ENCODE measurements at places on chromosomes 6 and 20.

DNA sequence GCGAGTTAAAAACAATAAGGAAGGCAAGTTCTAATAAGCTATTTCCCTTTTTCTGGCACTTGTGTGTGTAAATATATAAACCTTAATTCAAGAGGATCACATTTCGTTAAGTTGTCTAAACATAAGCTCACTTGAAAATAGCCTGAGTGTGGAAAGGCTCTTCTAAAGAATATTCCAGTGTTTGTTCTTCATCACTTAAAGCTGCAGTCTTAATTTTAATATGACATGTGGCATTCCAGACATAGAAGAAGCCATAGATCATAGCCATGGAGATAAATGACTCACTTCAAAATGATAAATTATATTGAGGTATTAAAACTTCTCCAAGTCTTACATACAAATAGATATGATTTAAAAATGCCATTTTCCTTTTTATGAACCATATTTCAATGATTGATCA is 42.1 kb downstream of the IYD start:
- DNase-seq = no peak

- no peak for DNase-seq
Measured at GRCh38 chr20:38931984-38932383, 5.8 kb downstream of the FAM83D start.

DNA sequence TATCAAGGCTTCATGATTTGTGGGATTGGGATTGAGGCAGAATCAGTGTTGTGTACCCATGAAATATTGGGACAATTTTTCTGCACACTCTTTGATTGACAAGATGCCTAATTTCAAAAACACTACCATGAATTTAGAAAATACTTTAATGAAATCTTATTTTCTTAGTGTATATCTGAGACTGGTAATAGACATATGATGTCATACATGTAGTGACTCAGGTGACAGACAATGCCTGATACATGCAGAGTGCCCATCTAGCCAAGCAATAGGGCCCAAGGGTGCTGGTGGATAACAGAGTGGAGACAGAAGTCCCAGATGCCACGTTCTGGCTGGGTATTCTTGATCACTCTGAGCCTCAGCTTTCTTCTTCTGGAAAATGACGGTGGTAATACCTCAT is 279.6 kb upstream of the ARID1B start:
- no peak for DNase-seq

- DNase-seq = no peak
Measured at GRCh38 chr6:134092449-134092848, 40.0 kb upstream of the SLC2A12 start.

DNA sequence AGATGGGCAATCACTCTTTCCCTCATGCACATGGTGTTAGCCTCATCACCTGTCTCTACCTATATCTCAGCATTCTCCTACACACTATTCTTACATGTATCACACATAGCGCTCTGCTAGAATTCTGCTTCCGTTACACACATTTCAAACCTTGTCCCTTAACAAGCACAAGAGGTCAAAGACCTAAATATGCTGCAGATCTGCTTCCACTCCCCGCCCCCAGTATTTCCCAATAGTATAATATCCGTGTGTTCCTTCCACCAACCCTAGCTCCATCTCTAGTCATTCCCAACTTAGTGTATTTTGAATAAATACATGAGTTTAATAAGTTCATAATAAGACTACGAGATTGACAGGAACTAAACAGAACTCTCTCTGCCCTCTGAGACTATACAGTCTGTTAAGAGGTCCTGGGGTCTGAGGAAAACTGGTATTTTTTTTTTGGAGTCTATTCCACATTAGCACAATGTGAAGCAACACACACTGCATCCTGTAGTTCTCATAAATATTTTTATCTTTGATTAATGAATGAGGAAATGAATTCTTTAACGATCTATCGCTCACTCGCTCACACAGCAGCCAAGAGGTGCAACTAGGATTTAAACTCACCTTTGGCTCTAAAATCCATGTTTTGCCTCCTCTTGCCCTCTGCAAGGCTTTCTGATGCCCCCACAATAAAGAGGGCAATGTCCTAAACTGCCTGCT is 491.6 kb downstream of the QKI start:
- DNase-seq = no peak

GRCh38 chr6:53494076-53494475 is 50.8 kb downstream of the GCLC start:
- DNase-seq = no peak

- DNase-seq = peak; percentile 75
Measured at GRCh38 chr6:74091136-74091793, 395.3 kb downstream of the CD109 start.

GRCh38 chr6:46174904-46175303 is 4.1 kb upstream of the ENPP5 start:
- DNase-seq = no peak

- DNase-seq = no peak
Measured at GRCh38 chr6:91020744-91021143, 433.9 kb upstream of the MAP3K7 start.

DNA sequence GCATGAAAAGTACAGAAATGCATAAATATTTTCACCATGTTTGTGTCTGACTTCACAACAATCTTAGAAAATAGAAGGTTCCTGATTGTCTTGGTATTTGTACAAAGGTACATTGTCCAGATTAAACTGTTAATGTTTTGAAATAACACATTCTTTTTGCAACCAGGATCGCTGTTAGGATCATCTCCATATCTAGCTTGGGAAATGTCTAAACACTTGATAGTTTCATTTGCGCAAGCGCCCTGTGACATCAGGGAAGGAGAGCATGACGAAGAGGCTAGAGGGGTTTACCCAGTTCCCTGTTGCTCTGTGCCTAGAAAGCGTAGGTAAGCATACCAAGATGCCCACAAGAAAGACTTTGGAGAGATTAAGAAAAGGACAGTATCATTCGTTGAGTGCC is 19.4 kb downstream of the ALDH8A1 start:
- DNase-seq = no peak

GRCh38 chr6:26053992-26054780 is 33.0 kb upstream of the HFE start:
- DNase-seq = no peak

- no peak for DNase-seq
Measured at GRCh38 chr6:158769234-158769770, 49.9 kb downstream of the EZR start.

- no peak for DNase-seq
Measured at GRCh38 chr6:82397962-82398692, 34.5 kb downstream of the TPBG start.

- DNase-seq = peak; percentile 91
Measured at GRCh38 chr20:45919542-45920399, 7.8 kb upstream of the PLTP start.

GRCh38 chr20:13259921-13260320 is 38.8 kb downstream of the ISM1 start:
- DNase-seq = no peak

- peak; percentile 78 for DNase-seq
Measured at GRCh38 chr6:152271776-152272464, 365.2 kb downstream of the SYNE1 start.

GRCh38 chr6:32156891-32157290 is 3.0 kb downstream of the PPT2 start:
- no peak for DNase-seq

DNA sequence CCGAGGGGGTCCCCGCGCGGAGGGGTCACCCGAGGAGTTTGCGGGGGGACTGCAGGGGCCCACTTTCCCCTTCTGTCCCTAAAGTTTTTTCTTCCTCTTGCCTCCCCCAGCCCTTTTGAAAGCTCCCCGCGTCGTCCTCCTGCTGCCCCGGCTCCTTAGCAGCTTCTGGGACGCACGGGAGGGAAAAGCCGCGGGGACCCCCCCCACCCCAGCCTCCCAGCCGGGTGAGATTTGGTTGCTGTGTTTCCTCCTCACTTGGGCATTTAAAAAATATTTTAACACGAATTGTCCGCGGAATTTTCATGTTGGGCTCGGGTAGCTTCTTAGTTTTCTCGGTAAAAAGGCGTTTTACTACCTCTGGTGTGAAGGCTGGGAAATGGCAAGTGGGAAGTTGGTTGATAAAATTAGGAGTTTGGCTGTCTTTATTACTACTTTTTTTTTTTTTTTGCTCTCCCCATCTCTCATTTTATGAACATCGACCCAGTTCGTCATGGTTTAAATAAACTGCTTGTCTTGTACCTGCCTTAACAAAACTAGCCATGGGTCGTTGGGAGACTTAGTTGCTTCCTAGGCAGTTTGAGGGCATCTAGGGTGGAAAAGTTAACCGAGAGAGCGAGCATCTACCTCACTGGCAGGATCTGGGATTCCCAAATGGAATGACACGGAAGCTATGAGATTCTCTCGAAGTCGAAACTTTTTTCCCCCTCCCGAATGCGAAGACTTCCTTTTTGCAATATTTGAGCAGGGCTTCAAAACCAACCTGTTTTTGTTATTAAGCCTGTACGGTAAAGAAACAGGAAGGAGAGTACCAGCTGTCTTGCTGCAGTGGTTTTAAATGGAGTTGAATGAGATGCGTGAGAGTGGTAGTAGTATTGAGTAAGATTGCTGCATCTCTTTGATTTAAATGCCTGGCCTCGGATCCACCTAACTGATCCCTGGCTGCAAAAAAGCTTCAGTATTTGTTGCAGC is 868 bp downstream of the NCOA3 start:
- DNase-seq = peak; percentile 67

- DNase-seq = no peak
Measured at GRCh38 chr20:10318291-10319024, 99.8 kb downstream of the SNAP25 start.

GRCh38 chr20:51084593-51085377 is 61.9 kb upstream of the KCNG1 start:
- no peak for DNase-seq

- no peak for DNase-seq
Measured at GRCh38 chr6:10441004-10441654, 26.3 kb upstream of the TFAP2A start.

DNA sequence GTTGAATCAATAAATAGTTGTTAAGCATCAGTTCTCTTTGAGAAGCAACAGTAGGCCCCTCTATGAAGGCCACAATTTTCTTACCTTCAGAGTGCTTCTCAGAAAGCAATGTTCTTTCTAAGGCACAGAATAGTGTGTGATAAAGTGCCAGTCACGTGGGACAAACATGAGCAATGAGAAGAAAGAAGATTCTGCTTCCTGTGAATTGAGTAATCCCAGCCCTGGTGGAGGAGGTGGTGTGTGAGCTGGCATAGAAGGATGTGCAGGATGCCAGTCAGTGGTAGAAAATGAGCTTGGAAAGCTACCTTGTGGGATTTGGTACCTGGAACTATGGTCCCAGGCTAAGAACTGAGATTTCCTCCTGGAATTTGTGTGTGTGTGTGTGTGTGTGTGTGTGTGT is 21.7 kb downstream of the KIZ start:
- no peak for DNase-seq

GRCh38 chr6:144544266-144544830 is 259.2 kb downstream of the UTRN start:
- DNase-seq = no peak

GRCh38 chr20:15379681-15380296 is 1042.4 kb upstream of the FLRT3 start:
- no peak for DNase-seq

- DNase-seq = no peak
Measured at GRCh38 chr6:14276071-14276470, 158.5 kb downstream of the CD83 start.

DNA sequence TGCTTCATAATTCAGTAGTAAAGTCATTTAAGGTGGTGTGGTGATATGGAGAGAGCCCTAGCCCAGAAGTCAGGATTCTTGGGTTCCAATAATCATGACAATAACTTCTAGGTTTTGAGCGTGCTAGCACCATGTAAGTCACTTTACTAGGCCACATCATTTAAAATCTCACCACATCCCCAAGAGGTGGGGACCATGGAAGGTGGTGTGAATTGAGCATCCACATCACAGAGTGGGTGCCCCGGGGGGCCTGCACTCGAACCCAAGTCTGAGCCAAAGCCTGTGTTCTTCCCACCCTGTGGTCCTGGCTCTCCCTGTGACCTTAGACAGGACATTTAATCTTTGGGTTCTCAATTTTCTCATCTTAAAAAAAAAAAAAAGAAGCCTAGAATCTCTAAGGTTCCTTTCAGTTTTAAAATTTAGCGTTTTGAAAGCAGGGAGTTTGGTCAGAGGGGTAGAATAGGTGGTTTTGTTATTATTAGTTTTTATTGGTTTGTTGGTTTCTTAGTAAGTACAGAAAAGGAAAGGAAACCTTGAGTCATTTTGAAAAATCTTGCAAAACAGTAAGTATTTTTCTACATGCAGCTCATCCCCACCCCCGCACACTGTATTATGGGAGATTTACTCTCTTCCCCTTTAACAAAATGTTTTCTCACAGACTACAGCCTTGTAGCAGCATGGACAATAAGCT is 26.4 kb downstream of the ARMC2 start:
- peak; percentile 62 for DNase-seq

Data from muscle of leg (tissue), 16 donors.